ENCODE measurements at places on chromosomes 2 and 18. TPM values are rescaled to one million over a fixed set of nuclear protein-coding genes. Genes with fewer than 3 reads are reported as not detected.

DNA sequence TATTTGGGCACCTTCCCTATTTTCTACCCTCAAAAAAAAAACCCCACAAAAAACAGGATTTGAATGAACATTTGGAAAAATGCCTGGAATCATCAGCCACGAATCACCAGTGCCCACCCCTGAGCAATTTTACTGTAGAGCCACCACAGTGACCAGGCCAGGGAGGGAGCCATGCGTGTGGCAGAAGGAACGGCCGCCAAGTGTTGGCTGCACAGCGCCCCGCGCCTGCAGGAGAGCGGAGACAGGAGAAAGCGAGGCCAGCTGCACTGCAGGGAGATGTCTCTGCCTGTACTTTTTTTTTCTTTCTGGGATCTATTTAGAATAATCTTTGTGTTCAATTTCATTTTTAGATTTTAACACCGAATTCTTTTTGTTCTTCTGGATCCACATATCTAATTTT is 269.3 kb upstream of the RAB12 start:
- DNase-seq, result no peak

DNA sequence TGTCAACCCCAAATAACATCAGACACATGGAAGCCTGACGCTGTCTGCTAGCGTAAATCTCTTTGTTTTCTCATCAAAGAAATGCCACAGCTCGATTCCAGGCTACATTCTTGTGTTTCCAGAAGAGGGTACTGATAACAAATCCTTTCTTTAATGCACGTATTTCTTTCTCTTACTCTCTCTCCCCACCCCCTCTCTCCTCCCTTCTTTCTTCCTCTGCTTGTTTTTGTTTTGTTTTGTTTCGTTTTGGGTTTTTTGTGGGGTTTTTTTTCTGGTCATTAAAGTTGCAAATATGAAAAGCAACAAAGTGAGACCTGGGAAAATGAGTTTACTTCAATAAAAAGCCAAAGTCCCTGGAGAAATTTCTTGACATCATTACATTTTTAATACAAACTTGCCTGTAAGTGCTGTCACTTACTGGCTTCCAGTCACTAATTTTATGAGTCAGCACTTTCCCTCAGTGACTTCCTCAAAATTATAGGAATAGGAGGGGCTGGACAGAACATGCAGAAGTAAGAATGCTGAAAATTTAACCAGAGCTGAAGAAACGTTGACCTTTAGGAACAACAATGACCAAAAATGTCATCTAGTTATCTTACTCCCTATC is 106.7 kb upstream of the NABP1 start:
- no peak for DNase-seq

GRCh38 chr2:49798570-49798969 is 644.3 kb upstream of the FSHR start:
- no peak for DNase-seq

GRCh38 chr2:47767880-47768609 is 14.9 kb upstream of the MSH6 start:
- peak; percentile 56 for DNase-seq

DNA sequence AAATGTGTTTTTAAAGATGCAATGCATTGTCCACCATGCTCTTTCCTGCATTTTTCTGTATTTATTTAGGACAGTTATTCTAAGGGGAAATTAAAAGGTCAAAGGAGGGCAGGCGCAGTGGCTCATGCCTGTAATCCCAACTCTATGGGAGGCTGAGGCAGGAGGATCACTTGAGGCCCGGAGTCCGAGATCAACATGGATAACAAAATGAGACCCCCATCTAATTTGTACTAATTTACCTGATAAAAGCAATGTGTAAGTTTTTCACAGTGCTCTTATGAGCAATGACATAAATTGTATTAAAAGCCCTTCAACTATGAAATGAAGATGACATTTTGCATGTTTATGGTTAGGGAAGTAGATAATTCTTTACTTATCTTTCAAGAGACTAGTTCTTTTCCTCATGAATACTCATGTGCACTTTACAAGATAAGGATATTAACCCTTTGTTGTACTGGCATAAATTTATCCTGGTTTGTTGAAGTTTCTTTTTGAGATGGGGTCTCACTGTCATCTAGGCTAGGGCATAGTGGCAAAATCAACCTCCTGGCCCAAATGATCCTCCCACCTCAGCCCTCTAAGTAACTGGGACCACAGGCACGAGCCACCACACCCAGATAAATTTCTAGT is 9.7 kb downstream of the HSBP1L1 start:
- no peak for DNase-seq

- peak; percentile 64 for DNase-seq
Observed at GRCh38 chr2:150486539-150487484, 655 bp downstream of the RND3 start.

DNA sequence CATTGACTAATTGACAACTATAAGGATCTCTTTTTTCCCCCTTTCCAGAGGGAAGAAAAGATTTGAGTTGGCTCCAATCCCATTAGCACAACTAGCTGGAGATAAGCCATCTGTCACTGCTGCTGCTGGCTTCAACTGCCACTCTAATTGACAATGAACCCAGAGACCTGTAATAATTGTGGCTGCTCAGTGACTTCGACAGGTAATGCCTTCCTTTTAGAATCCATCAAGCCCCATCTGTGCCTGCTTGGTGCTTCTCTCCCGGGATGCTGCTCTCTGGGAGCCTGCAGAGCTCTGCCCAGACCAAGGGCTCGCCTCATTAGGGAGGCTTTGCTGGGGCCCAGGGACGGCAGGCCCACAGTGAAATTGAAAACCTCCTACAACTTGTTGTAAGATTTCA is 376.7 kb upstream of the SOX11 start:
- no peak for DNase-seq

FN1 gene
- total RNA-seq, result 125 TPM

GPR35 gene
- total RNA-seq, result 1.6 TPM

IAH1 gene
- total RNA-seq, result 51.8 TPM
